ENCODE measurements at places on chromosomes 5 and 9.

DNA sequence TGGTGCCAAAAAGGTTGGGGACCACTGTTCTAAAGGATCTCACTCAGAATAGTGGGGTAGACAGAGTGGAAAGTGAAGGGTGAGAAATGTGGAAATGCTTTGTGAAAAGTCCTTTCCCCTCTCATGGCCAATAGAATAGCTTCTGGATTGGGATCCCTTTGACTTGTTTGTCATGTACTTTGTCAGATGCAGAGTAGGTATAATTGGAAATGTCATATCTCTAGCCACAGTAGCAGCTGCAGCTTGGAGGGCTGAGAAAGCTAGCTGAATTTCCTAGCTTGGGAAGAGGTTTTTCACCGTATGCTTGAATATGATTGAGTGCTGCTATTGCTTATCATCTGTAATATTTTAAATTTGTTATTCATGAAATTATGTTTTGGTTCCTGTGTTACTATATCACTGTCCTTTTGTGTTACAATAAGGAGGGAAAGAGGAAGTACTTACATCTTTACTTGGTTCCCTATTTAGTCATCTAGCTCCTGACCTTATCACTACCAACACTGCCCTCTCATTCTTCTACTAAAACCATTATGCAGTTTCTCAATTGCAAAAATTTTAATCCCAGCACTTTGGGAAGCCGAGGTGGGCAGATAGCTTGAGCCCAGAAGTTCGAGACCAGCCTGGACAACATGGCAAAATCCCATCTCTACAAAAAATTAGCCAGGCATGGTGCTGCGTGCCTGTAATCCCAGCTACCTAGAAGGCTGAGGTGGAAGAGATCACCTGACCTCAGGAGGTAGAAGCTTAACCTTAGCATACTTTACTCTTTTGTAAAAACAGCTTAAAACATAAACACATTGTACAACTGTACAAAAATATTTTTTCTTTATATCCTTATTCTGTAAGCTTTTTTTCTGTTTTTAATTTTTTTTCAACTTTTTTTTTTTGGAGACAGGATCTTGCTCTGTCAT, 12.4 kb downstream of the SLC30A5 start:
- DNase-seq: no peak

- DNase-seq: no peak
These were observed 62.4 kb upstream of the IL7R start for GRCh38 chr5:35794328-35794619.

GRCh38 chr9:90844326-90844725, 42.7 kb downstream of the SYK start:
- no peak for DNase-seq

GRCh38 chr9:14051419-14051818, 262.5 kb downstream of the NFIB start:
- peak; percentile 14 for DNase-seq

- no peak for DNase-seq
These were observed at the start of gene TYRP1 for GRCh38 chr9:12693141-12693540. TYRP1 (plus strand) TSS chr9:12693385; CDS start chr9:12693997, 612 bp downstream.

GRCh38 chr9:88220652-88221051, 82.4 kb upstream of the SPATA31C2 start:
- DNase-seq: no peak

- no peak for DNase-seq
These were observed 41.4 kb downstream of the DUSP1 start for GRCh38 chr5:172729588-172729987.

GRCh38 chr9:130478152-130478551, 33.4 kb downstream of the ASS1 start:
- no peak for DNase-seq

DNA sequence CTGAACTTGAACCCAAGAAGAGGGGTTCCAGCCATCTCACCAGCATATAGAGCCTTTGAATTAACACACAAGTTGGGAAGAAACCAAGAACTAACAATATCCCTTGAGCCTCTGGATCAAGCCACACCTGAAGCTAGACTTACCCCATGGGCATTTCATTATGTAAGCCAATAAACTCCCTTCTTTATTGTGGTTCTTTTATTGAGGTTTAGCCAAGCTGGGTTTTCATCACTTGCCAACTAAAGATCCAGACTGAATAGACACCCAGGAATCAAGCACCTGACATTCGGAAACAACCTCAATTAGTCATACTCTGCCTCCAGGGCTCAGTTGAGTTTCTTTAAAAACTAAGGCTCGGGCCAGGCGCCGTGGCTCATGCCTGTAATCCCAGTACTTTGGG, 226.7 kb downstream of the AGTPBP1 start:
- no peak for DNase-seq

- DNase-seq: no peak
These were observed 175.6 kb upstream of the NREP start for GRCh38 chr5:111932628-111933027.

DNA sequence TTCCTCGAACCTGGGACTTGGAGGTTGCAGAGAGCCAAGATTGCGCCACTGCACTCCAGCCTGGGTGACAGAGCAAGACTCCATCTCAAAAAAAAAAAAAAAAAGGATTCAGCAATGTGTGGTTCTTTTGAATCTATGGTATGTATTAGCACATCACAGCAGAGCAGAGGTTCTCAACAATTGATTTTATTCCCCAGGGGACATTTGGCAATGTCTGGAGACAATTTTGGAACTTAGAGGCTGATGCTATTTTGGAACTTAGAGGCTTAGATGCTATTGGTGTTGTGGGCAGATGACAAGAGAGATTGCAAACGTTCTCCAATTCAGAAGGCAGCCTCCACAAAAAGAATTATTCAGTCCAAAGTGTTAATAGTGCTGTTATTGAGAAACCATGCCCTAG, 115.2 kb downstream of the TMC1 start:
- DNase-seq: no peak

DNA sequence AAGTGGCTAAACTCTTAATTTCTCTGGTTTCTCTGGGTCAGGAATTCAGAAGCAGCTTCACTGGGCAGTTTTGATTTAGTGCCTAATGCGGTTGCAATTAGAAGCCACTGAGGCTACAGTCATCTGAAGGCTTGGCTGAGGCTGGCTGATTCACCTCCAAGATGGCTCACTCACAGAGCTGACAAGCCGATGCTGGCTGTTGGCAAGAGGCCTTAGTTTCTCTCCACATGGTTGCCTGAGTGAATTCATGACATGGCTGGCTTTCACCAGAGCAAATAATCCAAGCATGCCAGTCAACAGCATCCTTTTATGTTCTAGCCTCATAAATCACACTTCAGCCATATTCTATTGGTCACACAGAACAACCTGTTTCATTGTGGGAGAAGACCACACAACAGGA, 2.8 kb upstream of the CDK7 start:
- DNase-seq: peak; percentile 56

- no peak for DNase-seq
These were observed 19.9 kb downstream of the MGAT1 start for GRCh38 chr5:180782748-180783147.

DNA sequence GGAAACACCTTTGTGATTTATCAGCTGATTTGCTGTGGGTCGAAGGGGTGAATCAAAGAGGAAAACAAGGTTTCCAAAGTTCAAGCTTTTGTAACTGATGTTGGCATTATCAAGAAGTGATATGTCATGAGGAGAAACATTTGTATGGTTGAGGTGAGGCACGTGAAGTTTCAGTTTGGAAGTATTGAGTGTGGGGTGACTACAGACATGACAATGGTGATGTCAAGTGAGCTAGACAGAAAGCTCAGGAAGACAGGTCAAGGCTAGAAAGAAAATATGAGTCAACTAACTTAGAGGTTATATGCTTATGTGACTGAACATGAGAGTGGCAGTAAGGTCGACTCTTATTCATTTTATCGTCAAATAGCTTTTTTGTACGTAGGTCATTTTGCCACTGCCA, 99.1 kb downstream of the RAB3C start:
- DNase-seq: no peak

DNA sequence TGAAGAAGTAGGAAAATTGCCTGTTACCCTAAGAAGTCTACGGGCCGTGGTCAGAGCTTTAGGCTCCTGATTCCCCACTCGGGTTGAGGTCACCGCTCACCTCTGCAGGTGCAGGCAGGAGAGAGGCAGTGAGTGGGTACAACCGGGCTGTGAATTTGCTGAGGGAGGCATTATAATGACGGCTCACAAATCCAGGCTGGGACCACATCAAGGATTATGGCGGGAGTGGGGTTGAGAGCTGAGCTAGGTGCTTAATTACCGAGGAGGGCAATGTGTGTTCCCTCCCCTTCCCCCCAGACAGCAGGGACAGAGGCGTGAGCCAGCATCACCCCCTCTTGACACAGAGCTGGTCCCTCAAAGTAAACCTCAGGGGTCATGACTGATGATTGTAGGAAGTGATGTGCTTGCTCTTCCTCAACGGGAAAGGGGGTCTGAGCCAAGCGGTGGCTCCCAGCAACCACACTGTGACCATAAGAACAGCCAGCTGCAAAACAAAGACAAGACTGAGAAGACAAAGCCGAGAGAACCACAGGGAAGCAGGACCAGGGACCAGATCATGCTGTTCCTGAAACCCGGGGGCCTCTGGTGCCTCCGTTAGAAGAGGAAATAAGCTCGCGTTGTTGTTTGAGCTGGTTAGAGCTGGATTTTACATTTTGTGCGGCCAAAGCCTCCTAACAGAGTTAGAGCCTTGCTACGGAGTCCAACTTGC, 77.7 kb downstream of the OLFM1 start:
- no peak for DNase-seq

- no peak for DNase-seq
These were observed 623.7 kb downstream of the BNC2 start for GRCh38 chr9:16246785-16247184.

DNA sequence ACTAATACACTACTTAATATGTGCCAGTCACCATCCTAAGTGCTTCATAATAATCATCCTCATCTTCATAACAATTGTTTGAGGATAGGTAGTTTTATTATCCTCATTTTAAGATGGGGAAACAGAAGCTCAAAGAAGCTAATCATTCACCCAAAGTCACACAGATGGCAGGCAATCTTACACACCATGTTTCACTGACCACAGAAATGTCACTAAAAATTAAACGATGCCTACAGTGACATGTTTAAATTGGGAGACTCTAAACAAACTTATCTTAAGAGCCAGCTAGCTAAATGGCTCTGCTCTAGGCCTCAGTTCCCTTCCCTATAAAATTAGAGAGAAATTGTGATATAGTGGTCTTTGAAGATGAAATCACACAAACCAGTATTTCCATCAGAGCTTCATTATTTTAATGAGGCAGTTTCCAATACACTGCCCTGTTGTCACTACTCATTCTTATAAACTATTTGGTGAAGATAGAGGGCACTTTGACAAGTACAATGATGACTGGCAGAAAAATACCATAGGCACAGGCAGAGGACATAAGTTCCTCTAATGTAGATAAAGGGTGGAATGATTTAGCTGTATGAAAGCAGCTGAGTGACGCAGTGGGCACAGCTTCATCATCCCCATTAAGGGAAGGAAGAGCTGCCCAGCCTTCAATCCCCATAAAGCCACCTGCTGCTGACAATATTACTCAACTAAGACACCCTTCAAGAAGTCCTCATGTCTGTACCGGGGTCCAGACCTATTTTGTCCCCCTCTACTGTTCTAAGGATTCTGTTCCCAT, 224.1 kb downstream of the ACTL7B start:
- no peak for DNase-seq

- DNase-seq: no peak
These were observed at the start of gene S100Z for GRCh38 chr5:76849419-76850291. S100Z (plus strand) TSS chr5:76850014; CDS start chr5:76875360, 25,346 bp downstream.

GRCh38 chr5:23007236-23007635, 154.1 kb upstream of the CDH12 start:
- DNase-seq: no peak

- DNase-seq: no peak
These were observed 61.9 kb upstream of the ORM1 start for GRCh38 chr9:114261026-114261425.

- no peak for DNase-seq
These were observed 192.7 kb downstream of the GNA14 start for GRCh38 chr9:77455312-77455927.

- peak; percentile 73 for DNase-seq
These were observed 113.8 kb downstream of the TLE4 start for GRCh38 chr9:79685577-79685976.

GRCh38 chr5:124739634-124740025, 6.8 kb downstream of the ZNF608 start:
- DNase-seq: no peak

- DNase-seq: no peak
These were observed 35.9 kb upstream of the HK3 start for GRCh38 chr5:176935017-176935416.

DNA sequence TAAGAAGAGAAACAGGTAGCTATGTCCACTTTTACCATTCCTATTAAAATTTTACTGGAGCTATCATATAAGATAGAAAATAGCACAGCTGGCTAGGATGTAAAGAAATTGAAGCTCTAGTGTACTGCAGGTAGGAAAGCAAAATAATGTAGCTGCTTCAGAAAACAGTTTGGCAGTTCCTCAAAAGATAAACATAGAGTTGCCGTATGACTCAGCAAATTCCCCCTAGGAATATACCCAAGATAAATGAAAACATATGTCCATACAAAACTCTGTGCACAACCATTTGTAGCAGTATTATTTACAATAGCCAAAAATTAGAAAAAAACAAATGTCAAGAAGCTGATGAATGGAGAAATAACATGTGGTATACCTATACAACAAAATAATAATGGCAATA, 64.6 kb upstream of the SHISAL2B start:
- peak; percentile 55 for DNase-seq

- DNase-seq: no peak
These were observed 87.1 kb upstream of the CPLX2 start for GRCh38 chr5:175784230-175784629.

GRCh38 chr9:94956731-94957130, 230.2 kb downstream of the AOPEP start:
- DNase-seq: no peak

DNA sequence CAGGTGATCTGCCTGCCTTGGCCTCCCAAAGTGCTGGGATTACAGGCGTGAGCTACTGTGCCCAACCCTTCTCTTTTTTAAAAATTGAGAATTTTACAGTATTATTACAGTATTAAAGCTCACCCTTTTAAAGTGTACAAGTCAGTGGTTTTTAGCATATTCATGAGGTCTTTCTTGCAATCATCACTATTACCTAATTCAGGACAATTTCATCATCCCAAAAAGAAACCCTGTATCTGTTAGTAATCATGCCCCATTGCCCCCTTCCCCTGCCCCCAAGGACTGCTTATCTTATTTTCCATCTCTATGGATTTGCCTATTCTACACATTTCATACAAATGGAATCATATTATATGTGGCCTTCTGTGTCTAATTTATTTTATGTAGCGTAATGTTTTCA, 22.6 kb upstream of the MEGF9 start:
- no peak for DNase-seq

GRCh38 chr9:25964239-25964638, 286.0 kb upstream of the TUSC1 start:
- peak; percentile 78 for DNase-seq

DNA sequence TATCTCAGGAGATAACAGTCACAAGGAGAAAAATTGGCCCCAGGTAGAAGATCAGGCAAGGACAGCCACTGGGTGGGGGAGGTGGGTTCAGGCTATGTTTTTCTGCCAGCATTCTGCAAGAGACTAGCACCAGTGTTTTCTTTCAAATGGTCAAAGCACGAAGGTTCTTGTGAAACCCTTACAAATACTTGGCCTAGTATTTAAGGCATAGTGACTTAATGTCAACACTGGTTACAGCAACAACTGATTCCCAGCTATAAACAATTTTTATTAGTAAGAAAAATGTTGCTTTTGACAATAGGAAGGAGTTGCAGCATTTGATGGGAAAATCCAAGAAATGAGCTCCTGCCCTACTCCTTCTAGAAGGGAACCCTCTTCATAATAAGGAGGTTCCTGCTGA, 349.6 kb downstream of the SLIT3 start:
- no peak for DNase-seq

- DNase-seq: no peak
These were observed 502.7 kb upstream of the KLF4 start for GRCh38 chr9:107992271-107992670.

All from fibroblast of skin of abdomen (primary cell).